NCI-H1105 treated with DMSO at 0.1 percent for 48 hours (cell line): ENCODE measurements at places on chromosomes 13 and 19.
A peak's percentile ranks its signal among the peaks of the same experiment; 100 is the strongest.

- peak; percentile 86 for DNase-seq
These were observed 54.2 kb downstream of the PCDH9 start for GRCh38 chr13:67175836-67176459.

GRCh38 chr19:43784981-43785808 lies 4.4 kb upstream of the KCNN4 start:
- DNase-seq, result peak; percentile 72

DNA sequence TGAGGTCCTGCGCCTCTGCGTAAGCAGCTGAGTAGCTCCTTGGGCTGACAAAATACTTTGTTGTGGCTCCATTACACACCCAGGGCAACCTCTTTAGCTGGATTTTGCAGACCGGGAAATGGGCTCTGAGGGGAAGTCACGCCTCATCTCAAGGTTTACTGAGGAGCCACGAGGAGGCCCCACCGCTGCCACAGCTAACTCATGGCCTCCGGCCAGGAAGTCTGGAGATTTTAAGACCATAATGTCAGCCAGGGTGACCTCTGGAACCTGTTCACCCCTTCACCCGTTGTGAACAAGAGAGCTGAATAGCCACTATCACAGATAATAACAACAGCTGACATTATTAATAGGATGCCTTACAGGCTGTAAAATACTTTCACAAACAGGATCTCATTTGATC lies 351.3 kb upstream of the TMTC4 start:
- DNase-seq, result no peak

DNA sequence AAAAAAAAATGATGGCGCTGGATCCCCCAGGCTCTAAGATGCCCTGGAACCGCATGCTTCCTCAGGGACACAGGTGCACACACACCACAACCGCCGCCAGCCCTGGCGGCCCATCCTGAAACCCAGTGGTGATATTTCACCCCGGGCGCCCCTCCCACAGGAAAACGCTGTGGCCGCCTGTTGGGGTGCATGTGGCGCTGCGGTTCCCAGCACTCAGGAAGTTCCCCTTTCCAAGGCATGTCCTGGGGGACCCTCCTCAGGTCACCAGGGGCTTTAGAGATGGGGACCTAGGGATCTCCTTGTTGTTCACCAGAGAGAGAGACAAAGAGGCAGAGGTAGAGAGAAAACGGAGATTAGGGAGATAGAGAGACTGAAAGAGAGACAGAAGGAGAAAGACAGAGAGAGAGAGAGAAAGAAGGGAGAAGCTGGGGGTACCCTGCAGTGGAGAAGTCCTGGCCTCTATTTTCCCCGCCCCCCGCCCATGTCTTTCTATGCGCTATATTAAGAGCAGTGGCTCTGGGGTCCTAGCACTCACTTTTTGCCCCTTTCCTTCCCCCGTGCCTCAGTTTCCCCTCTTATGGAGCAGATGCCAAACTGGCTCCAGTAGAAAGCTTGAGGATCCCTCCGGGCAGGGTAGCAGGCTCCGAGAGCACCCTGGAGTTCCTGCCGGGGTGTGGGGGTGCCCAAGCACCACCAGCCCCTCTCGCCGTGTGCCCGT lies 2.3 kb downstream of the ADGRE2 start:
- no peak for DNase-seq

GRCh38 chr19:1450735-1451731 lies 1.1 kb downstream of the APC2 start:
- DNase-seq, result no peak

- no peak for DNase-seq
These were observed 784 bp downstream of the PIBF1 start for GRCh38 chr13:72782717-72783116.

DNA sequence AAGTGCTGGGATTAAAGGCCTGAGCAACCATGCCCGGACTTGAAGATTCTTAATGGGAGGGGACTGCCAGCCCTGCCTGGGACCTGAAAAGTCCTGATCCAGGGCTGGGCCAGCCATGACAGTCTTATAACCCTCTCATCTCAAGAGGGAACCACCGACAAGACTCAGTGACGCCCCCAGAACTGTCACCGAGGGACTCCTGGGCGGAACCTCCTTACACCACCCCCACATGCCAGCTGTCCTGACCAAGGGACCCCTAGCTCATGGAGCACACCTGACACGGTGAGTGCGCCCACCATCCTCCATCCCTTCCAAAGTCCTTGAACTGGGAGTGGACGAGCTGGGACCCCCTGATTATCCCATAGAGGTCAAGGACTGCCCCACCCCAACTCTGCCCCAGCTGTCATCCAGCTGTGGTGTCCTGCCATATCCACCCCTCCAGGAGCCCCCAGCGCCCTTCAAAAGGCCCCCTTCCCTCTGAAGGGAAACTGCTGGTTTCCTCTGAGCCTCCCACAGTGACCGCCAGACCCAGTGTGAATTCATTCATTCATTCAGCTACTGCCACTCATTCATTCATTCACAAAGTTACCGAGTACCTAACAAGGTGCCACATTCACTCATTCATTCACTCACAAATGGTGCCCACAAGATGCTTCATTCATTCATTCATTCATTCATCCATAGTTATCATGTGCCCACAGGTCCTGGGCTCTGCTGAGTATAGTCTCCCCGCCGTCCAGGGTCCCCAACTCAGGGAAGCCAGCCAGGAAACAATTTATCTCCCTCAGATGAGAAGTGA lies 3.7 kb downstream of the NDUFA11 start:
- DNase-seq, result no peak

GRCh38 chr13:78521091-78521490 lies 82.3 kb downstream of the POU4F1 start:
- no peak for DNase-seq

GRCh38 chr13:48575031-48575430 lies 42.2 kb upstream of the RCBTB2 start:
- no peak for DNase-seq

GRCh38 chr13:33919120-33919519 lies 101.2 kb downstream of the RFC3 start:
- DNase-seq, result no peak

- no peak for DNase-seq
These were observed 71.6 kb downstream of the KL start for GRCh38 chr13:33087790-33088189.

DNA sequence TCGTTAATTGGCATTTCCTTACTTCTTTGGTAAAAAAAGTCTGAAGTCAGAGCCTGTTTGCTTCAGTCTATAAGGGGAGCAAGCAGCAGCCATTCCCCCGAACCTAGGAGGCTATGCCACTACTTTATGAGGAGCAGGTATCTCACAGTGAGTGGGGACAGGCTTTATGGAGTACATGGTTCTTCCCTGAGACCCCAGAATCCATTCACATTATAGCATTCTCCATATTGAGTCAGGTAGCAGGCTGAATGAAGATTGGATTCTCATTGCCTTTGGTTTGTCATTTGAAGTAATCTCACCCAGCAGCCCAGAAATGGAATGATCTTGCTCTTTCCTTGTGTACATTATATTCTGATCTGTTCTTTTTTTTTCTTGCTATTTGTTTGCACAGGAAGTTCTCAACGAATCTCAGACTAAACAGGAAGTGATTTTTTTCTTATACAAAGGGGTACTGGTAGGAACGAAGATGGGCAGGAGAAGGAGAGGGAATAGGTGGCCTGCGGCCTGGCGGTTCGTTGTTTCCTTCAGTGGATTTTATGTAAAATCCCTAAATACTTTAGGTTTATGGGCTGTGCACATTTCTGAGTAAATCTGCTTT lies 74.4 kb downstream of the ARHGAP35 start:
- no peak for DNase-seq

DNA sequence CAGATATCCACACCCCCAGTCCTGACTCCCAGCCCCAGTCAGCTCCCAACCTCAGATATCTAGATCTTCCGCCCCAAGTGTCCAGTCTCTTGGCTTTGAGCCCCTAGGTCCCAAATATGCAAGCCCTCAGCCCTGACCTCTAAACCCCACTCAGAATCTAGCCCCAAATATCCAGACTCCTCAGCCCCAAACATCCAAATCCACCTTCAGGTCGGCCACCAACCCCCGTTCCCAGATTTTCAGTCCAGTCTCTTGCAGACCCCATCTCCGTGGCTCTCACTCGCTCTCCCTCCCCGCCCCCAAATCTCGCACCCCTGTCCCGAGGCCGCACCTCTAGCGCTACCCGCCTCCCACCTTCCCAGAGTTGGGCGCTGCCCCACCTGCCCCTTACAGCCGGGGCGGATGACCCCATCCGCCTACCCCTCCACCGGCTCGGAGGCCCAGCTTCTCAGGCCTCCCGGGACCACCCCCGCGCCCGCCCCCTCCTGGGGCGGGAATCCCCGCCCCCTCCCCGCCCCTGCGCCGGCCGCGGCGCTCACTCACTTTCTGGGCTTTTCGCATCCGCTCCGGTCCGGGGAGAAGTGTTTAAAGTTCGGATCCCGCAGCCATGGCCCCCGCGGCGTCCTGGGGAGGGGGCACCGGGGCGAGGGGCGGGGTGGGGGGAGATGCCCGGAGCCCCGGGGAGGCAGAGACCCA lies 604 bp downstream of the ERFL start:
- no peak for DNase-seq

- no peak for DNase-seq
These were observed 6.8 kb downstream of the ZNF526 start for GRCh38 chr19:42226886-42227285.

GRCh38 chr13:41708713-41709112 lies 251.4 kb downstream of the RGCC start:
- no peak for DNase-seq

- DNase-seq, result no peak
These were observed 104.6 kb downstream of the TEX26 start for GRCh38 chr13:31036731-31037695.

GRCh38 chr13:58429917-58430316 lies 798.4 kb downstream of the PCDH17 start:
- DNase-seq, result no peak

DNA sequence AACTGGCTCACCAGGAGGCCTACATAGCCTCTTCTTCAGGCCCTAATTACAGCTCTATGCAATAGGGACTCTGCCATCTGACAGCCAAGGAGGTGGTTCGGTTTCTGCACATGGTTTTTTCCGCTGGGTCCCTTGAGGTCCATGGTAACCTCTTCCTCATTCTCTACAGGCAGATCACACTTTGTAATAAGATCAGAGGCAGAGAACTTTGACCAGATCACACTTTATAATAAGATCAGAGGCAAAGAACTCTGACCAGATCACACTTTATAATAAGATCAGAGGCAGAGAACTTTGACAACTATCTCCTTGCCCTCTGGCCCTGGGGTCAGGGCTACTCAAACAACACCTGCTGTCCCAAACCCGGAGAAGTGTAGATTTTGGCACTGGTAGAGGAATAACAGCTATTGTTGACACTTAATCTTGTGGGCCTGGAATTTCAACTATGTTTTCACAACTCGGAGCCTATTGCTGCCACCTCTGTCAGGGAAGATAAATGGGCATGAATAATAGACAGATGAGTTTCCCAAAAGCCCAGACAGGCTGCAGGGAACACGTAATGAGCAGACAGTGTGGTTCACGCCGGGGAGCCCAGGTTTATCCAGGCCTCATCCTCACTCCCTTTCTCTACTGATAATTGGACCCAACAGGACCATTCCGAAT lies 246.1 kb downstream of the UQCRFS1 start:
- DNase-seq, result no peak

DNA sequence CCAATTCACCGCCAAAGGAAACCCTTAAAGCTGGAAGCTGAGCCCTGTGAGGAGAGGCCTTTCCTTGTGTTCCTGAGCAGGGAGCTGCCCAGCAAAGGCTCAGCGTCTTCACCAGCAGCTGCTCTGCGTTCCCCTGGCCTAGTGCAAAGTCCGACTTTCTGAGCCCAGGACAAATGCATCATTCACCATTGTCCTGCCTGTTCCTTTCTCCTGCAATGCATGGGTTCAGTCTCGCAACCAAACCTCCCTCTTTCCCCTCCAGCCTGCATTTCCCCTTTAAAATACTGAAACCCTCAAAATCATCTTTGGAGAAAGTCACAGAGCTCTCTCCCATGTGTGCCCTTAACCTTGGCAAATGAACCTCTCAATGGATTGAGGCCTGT lies 12.9 kb upstream of the TMEM255B start:
- DNase-seq, result no peak

- no peak for DNase-seq
These were observed 902.3 kb upstream of the SLITRK1 start for GRCh38 chr13:84784443-84785153.

DNA sequence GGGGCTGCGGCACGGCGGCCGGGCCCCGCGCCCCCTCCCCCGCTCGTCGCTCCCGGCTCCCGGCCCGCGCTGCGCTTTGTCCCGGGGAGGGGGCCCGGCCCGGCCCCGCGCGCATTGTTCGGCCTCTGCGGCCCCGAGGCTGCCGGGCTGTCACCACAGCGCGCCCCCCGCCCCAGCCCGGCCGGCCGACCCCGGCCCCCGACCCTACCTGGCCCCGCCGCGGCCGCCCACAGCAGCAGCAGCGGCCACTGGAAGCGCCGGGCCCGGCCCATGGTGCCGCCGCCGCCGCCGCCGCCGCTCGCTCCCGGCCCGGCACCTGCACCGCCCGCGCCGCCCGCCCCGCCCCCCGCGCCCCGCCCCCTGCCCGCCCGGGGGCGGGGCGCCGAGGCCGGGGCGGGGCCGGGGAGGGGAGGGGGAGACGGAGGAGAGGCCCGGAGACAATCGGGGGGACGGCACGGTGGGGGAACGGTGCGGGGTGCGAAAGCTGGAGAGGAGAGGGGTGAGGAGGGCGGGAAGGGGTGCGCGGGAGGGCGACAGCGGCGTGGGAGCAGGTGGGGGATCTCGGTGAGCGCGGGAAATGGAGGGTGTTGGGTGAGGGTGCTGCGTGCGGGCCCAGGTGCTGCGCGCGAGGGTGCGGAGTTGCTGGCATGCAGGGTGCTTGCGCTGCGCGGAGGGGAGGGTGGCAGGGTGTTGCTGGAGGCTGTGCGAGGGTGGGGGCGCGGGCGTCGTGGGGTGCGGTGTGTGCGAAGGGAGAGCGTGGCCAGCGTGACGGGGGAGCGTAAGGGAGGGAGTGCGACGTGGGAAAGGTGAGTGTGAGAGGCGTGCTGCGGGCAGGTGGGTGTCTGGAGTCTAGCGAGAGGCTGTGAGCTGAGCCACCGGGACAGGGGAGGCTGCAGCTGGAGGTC lies at the start of gene CADM4:
TSS of gene CADM4 (minus strand) at position 332 of the 905 bp plus-strand sequence. CDS start at position 272, 60 bp downstream.
- peak; percentile 27 for DNase-seq

GRCh38 chr19:38120471-38121025 lies 103.5 kb downstream of the DPF1 start:
- no peak for DNase-seq

DNA sequence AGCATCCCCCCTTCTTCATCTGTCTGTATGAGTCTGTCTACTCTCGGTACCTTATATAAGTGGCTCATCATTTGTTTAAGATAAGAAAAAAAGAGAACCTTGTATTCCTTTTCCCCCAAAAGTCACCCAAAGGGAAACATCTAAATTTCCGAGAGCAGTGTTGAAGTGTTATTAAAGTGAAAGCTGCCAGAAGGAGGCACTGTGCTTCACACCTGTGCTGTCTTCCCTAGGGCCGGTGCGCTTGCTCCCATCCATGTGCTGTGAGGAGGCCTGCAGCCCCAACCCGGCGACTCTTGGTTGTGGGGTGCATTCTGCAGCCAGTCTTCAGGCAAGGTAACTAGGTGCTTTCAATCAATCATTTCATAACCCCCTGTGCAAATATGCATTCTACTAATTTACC lies 97.5 kb downstream of the TNFRSF19 start:
- DNase-seq, result no peak

GRCh38 chr13:100707818-100708740 lies 33.5 kb upstream of the TMTC4 start:
- no peak for DNase-seq
